ENCODE measurements at places on chromosomes 13 and 19. TPM values are rescaled to one million over a fixed set of nuclear protein-coding genes. Genes with fewer than 3 reads are reported as not detected.

Gene LILRB4
- total RNA-seq, result not detected

DNA sequence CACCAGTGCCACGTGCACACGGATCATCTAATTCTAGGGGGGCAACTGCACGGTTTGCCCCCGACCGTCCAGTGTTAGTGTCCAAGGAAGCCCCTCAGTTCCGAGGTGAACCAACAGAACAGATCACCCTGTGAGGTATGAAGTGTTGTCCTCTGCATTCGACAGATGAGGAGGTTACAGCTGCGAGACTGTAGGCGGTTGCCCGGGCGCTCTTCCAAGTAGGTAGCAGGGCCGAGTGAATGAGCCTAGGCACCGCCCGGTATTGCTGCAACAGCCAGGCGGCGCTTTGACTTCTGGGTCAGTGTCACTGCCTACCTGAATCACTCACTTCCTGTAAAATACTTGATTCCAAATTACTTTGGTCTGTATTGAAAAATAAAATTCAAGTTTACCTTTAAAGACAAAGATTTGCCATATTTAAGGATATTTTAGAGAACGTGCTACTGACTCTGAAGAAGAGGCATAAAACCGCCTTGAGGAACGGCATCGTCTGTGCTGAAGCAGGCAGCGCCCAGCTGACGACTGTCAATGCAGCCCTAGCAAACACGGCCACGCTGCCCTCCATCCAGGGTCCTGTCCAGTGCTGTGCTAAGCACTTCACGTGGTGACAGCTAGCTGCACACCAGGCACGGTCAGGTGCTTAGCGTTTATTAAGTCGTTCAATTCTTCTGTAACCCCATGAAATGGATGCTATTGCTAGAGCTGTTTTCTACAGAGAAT lies 19.3 kb upstream of the RASA3 start:
- DNase-seq, result peak; percentile 6

Gene ETV2
- 0.64 TPM for total RNA-seq

DNA sequence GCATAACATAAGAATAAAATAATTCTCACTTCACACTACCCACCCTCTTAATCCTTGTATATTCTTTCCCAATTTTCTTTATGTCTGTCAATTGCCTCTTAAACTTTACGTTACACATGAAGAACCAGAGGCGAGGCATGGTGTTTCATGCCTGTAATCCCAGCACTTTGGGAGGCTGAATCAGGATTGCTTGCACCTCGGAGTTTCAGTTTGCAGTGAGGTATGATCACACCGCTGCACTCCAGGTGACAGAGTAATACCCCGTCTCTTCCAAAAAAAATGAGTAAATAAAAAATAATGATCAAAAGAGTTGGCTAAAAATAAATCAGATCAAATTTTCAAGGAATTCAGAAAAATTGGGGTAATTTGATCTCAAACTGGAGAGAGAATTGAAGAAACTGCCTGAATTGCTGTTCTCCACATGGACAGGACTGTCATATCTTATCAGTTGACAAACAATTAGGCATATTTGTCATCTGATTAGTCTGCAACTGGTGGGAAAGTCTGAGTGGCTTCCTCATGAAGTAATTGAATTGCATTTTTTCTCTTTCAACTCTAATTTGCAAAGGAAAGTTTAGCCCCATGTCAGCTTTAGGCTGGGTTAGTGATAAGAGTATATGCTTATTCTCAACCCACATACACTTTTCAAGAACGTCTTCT lies 302.9 kb downstream of the ITGBL1 start:
- no peak for DNase-seq

Gene ADGRE1
- total RNA-seq, result 15.0 TPM

DNA sequence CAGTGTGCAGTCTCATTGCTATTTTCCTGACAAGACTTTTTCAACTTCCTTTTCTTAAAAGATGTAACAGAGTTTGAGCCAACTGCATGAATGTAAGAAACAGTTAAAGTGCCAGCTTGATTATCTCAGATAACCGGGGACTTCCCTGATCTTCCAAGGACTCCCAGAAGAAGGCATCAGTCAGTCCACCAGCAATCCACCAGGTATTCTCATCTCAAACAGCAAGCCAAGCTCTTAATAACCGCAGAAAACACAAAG lies 350.1 kb downstream of the LIG4 start:
- DNase-seq, result no peak

Gene LAIR1
- total RNA-seq, result not detected

DNA sequence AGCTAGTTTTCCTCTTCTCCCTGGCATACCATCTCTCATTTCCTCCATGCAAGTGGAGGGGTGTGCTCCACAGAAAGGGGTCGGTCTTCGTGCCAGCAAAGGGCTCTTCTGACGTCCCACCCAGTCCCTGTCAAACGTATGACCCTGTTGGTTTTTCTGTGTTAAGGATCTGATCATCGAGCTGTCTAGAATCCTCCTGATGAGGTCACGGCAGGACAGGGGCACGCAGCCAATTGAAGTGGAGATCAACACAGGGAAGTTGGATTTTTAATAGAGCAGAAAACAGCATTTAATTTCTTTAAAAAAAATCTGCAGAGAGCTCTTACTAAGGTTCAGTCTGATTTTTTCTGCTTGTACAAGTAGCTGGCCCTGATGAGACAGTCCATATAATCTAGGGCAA lies 339.4 kb downstream of the TEX29 start:
- no peak for DNase-seq

Gene NANOS3
- total RNA-seq, result not detected

DNA sequence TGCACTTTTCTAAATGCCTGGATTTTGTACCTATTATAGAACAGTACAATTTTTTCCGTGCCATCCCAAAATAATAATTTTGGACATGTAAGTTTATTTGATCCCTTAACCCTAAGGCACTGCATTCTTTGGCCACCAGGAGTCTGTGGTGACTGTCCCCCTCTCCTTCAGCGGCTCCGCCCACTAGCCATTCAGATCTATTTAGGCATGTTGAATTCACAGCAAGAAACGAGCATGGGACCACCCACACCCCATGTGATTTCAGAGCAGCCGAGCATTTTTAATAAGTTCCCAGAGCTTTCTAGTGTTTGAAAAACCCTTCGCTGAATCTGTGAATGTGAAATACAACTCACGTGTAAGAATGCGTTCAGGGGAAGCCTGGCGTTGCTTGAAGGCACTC lies 567.5 kb downstream of the MYO16 start:
- no peak for DNase-seq

- DNase-seq, result no peak
Observed at GRCh38 chr13:95713651-95714050, 36.7 kb downstream of the DNAJC3 start.

- DNase-seq, result no peak
Observed at GRCh38 chr19:5839065-5840017, at the start of gene FUT6. Gene FUT6, minus strand, starts transcription at chr19:5839702. Its CDS starts 7,135 bp downstream, at chr19:5832567.

Gene ZNF285
- total RNA-seq, result 3.6 TPM

GRCh38 chr19:37654629-37655300 lies 500 bp downstream of the ZFP30 start:
- peak; percentile 58 for DNase-seq

DNA sequence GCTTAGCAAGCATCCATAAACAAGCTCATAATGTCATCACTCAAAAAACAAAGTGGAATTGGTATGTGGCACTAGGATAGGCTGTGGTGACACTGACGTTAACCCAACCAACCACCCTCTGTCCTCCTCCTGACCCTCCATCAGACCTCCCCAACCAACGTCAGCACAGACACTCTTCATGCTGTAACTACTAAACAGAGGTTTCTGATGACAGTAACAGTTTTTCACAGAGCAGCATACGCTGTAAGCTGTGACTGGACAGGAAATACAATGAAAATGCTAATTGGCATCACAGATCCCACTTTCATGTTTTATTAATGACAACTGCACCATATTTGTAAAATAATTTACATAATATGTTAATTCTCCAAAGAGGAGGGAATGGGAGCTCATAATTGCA lies 238.0 kb downstream of the IRS2 start:
- no peak for DNase-seq

GRCh38 chr13:106709522-106709921 lies 141.6 kb upstream of the ARGLU1 start:
- no peak for DNase-seq

DNA sequence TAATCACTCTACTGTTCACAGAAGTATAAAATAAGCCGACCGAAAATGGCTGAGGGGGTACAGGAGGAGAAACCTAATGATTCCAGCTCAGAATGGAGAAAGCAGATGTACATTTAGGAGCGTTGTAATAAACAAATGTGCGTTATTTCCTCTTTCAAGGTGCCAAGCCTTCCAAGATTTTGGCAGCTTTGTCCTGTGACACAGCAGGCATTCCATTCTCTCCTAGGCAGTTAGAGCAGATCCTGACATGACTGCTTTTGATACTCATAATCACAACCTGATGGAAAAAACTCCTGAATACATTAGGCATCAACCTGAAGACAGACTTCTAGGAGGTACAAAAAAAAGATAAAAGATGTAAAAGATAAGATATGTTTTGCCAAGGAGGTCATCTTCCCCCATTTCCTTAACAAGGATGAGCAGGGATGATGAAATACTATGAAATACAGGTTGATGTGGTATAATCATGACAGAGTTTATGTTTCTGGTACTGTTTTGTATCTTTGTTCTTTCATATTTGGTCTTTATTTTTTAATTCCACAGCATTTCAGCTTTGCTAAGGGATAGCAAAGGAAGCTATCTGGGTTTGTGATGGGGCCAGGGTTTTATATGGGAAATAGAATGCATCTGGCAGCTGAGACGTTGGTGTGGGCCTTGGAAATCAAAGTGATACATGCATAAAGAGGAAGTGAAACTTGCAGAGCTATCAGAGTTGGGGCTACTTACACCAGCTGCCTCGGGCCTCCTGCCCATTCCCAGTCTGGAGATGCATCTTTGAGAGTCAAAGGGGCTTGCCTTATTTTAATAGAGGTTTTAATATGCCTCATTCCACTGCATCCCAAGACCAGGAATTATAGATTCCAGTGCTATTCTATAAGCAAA lies 222.5 kb downstream of the OXGR1 start:
- DNase-seq, result no peak

- DNase-seq, result no peak
Observed at GRCh38 chr13:47837104-47837880, 163.8 kb downstream of the SUCLA2 start.

Gene APLP1
- 58.7 TPM for total RNA-seq

DNA sequence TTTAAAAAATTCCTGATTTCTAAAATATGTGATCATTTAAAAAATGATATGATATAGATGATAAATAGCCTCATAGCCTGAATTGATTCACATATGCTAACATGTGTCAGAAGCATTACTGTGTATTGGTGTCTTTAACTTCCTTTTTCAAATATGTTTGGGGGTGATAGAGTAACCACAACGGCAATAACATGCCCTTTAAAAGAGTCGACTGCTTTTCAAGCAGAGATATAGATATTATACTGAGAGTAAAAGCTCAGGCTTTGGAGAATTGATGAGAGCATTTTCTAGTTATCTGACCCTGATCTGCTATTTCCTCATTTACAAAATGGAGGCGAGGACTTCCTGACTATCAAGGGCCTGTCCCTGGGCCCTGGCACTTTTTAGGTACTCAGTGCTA lies 260.5 kb downstream of the DCT start:
- DNase-seq, result no peak

DNA sequence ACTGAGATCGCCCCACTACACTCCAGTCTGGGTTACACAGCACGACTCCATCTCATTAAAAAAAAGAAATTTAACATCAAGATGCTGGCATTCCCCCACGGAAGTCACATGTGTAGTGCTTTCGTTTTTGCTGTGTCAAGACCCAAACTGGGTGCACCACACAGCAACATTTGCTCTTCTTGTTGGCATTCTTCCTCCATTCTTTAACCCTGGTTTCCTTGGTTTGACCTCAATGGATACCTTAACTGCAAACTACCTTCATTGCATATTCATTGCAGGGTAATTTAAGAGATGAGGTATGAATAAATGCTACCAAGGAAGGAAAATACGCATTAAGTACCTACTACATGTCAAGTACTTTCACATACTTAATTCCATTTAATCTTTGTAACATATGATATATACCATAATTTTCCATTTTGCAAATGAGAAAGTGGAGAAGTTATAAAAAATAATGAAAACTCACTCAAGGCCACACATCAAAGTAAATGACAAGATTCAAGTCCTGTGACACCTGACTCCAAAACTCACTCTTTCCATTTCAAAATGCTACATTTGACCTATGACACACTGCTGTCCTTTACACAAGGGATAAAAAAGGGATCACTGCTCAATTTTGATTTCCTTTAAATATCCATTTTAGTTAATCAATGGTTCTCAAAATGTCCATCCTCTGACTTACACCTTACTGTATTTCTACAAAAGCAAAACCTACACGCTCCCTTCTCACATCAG lies 59.2 kb downstream of the STK24 start:
- DNase-seq, result no peak

DNA sequence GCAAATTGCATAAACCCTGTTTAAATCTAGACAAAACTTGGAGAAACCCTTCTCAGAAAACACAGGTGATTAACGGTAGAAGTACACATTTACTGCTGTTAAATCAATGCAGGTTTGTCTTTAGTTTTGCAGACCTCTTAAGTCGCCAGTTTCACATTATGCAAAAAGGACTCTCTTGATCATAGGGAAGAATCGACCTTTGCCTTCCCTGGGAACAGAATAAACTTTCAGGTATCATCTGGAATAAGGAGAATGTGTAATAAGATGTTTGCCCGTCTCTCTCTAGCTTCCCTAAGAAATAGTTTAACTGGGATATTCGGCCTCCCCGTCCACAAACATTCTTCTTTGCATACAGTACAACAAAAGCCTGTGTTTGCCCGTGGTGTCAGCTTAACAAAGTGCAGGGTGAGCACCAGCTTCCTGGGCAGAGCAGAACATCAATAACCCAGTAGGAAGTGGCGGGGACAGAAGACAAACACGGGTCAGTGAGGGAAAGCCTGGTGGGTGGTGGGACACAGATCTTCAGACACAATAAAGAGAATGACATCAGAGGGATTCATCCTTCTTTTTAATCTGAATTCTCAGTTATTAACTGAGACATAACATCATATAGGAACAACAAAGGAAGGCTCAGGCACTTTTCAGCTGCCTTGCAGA lies 1077.7 kb upstream of the SLC10A2 start:
- no peak for DNase-seq

GRCh38 chr19:18603255-18603957 lies 3.2 kb downstream of the CRLF1 start:
- DNase-seq, result no peak

DNA sequence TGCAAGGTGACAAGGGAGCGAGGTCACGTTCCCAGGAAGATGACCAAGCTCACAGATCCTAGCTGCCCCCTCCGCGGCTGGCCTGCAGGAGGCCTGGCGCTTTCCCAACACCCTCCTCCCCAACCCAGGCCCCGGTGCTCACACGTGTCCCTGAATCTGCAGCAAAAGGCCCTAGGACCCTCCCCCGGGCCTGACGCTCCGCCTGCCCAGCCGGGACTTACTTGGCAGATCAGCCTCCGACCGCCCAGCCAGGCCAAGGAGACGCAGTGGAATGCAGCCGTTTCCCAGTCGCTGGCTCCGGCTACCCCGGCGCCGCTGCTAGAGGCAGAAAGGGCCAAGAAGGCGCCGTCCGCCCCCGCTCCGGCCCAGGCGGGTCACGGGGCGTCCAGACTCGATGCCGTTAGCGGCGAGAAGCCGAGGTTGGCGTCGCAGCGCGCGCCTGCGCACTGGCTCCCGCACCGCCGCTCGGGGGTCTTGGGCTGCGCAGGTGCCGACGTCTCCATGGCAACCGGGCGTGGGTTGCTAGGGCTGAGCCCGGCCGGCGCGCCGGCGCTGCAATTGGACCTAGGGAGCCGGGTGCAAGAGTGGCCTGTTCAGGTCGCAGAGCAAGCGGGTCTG lies at the start of gene PNMA8A:
PNMA8A (minus strand) TSS at position 448 of the 618 bp plus-strand sequence. CDS start 528 bp downstream, outside the sequence.
- DNase-seq, result peak; percentile 50

GRCh38 chr19:37413313-37414084 lies 42.6 kb downstream of the ZNF527 start:
- DNase-seq, result peak; percentile 48

Gene CYP2S1
- total RNA-seq, result 10.6 TPM

Data from Caki2 (cell line).